ENCODE measurements at places on chromosomes 5 and 9.

- DNase-seq, result no peak
Observed at GRCh38 chr5:24475101-24475500, 169.7 kb downstream of the CDH10 start.

DNA sequence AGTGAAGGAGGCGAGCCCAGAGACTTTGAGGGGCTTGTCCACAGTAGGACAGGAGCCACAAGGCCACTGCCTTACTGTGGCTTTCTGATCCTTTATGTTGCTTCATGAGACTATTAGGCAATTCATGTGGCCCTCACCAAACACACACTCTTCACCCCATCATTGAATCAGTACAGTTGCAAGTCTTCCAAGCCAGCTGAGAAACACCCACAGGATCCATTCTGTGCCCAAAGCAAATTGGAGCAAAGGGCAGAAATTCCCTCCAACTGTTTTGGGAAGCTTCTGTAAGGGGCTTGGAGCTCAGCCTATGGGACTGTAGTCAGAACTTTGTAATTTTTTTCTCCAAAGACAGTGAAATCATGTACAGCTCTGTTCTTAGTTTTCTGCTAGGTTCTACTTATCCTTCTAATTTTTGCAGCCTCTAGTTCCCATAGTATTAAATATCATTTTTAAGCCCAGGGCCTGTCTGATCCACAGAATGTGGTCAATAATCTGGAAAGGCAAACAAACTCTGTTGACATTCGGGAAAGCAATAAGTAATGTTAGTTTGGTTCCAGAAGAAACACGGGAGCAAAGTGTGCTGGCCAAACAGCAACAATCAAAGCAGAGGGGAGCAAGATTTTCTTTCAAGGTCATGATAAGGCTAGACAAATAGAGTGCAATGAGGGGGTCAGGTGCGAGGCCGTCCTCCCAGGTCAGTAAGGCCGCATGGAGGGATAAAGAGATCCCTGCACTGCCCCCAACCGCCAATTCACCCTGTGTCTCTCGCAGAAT, 47.0 kb downstream of the UBE2QL1 start:
- no peak for DNase-seq

GRCh38 chr9:114889802-114890224, 40.6 kb downstream of the TNFSF8 start:
- no peak for DNase-seq

DNA sequence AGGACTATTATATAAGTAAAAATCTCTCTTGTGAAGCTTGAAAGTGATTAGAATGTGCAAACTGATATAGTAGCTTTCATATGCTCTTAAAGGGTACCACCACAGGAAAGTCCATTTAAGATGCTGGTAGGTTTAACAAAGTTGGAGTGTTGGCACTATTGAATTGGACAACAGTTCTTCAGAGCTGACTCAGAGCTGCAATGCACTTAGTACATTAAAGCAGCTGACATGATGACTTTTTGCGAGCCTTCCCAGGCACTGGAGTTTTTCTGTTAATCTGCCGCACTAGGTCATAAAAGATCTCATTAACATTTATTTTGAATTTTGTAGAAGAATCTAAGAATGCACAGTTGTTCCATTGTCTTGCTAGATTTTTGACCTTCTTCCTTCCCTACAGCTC, 243.8 kb downstream of the ADAMTSL1 start:
- no peak for DNase-seq

DNA sequence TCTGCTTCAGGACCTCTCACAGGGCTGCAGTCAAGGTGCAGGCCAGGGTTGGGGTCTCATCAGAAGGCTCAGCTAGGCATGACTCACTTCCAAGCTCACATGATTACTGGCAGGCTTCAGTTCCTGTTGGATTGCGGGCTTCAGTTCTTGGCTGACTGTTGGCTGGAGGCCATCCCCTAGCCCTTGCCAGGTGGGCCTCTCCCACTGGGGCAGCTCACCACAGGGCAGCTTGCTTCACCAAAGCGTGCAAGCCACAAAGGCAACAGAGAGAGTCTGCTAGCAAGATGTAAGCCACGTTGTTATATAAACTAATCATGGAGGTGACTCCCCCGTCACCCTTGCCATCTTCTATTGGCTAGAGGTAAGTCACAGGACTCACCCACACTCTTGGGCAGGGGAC, 14.4 kb downstream of the CPLX2 start:
- no peak for DNase-seq

- no peak for DNase-seq
Observed at GRCh38 chr9:124285903-124286291, 28.1 kb downstream of the NEK6 start.

DNA sequence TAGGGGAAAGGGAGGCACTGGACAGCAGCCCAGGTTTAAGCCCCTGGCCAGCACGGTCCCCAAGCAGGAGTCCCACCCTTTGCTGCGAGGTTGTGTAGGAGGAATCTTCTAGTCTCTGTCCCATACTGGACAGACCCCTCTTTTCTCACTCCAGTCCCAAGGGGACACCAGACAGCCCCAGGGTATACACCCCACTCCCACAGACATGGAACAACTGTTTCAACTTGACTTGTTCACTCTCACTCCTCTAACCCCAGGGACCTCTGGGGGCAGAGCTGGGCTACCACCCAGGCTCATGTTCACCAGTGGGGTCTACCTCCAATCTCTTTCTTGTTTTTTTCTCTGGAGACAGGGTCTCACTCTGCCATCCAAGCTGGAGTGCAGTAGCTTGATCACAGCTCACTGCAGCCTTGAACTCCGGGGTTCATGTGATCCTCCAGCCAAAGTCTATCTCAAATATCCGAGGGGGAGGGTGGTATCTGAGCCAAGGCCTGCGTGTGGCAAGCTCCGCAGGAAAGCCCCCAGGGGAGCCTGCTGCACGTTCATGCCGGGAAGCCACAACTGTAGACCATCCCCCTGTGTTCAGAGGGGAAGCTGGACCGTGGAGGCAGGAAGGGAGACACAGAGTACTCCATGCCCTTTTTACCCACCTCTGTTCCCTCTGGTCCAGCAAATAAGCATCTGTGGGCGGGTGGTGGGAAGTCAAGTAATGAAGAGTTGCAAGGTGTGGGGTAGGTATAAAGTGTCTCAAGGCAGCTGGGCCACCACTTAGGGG, 1.8 kb downstream of the PTGES2 start:
- DNase-seq, result peak; percentile 41

DNA sequence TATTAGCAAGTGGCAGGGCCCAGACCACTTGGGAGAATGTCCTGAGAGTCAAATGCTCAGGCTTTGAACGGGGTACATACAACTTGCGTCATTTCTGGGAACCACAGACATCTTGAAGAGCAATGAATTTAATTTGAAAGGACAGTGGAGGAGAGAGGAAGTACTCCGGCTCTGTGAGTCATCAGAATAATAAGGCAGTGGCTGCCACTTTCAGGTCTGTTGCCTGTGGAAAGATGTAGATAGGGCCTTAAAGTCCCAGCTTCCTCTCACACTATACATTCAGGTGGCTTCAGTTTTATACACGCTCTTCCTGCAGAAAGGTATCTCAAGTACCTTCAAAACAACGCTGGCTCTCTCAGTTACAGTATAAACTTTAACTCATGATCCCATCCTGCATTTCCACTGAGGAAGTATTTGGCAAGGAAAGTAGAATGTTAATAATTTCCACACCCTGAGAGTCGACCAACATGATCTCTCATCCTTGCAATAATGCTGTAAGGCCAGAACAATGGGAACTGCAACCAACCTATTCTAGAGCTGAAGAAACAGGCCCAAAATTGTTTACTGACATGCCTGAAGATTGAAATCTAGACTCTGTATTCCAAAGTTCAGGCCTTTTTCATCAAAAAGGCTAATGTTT, 6.8 kb upstream of the PRUNE2 start:
- DNase-seq, result no peak

DNA sequence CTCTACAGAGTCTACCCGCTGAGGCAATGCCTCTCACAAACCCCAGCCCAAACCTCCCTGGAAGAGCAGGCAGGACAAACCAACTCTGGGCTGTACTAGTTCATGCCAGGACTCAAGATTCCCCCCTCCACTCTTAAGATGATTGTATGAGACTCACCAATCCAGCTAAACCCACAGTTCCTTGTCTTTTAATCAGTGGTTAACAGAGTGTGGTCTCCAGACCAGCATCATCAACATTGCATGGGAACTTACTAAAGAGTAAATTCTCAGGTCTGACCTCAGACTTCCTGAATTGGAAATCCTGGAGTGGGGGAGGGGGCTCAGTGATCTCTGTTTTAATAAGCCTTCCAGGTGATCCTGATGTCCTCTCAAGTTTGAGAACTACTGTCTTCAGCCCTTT, 240.9 kb downstream of the GAS1 start:
- no peak for DNase-seq

DNA sequence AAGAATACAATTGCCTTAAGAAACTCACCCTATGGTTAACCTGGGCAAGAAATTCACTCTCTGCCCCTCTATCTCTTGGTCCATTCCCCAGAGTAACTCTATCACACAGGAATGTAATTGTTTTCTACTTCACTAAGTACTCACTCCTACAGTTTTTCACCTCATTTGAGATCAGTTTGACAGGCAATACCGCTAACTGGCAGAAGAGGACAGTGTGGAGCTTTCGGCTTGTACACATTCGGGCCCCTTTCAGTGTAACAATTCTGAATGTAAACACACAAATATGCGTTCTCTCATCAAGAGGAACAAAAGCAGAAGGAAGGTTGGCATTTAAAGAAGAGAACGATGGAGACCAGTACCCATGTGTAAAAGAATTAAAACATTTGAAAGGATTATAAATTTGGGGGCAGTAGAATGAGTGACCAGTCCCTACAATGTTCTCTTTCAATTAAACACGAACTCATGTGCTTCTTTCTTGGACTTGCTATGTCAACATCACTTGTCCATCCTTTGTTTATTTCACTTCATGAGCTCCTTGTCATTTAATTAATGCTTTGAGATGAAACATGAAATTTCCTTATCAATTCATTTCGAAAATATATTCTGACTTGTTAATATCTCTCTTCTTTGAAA, 188.5 kb upstream of the GRAMD2B start:
- no peak for DNase-seq

DNA sequence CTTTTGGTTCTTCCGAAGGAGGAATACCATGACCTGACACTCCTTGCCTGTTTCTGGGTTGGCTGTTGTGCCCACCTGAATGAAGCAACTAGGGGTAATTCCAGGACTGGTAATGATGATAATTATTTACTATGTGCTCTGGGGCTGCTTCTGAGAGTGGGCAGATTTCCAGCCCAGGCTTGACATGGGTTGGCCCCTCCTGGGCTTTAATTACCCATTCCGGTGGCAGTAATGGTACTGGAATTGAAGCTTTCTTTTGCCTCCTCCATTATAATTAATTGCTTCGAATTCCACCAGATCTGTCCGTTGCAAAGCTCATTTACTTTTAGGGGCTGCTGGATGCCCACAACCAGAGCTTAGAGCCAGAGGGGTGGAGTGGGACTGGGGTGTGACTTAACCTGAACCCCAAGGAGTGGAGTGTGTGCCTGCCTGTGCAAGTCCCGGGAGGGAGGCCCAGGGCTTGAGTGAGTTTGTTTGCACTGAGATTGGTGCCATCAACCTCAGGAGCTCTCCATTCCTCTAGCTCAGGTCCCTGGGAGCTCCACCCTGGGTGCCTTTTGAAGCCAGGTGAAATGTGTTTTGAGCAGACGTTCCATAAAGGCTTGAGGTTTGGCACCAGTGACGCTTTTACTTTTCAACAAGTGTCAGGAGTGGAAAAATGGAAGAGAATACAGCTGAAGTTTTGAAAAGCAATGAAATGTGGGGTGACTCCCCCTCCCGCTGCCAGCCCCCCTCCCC, 214.6 kb downstream of the PDZD2 start:
- no peak for DNase-seq

GRCh38 chr9:91408475-91408874, 15.2 kb downstream of the NFIL3 start:
- DNase-seq, result no peak

GRCh38 chr5:34719029-34719428, 62.9 kb downstream of the RAI14 start:
- DNase-seq, result no peak

DNA sequence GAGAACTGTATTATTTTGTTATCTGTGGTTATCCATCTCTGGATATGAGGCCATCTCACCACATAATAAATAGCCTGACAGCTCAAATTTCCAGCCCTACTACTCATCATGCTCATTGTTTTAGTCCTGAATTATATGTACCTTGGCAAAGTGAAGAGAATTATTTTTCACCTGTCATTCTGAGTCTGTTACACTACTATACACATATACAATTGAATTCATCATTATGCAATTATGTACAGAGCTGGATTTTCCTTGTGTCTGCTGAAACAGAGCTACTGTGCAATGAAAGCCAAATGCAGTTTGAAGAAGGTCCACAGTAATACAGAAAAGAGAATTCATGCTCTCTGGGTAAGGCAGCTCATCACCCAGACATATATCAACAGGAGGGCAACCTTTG, 28.5 kb downstream of the ESM1 start:
- no peak for DNase-seq

DNA sequence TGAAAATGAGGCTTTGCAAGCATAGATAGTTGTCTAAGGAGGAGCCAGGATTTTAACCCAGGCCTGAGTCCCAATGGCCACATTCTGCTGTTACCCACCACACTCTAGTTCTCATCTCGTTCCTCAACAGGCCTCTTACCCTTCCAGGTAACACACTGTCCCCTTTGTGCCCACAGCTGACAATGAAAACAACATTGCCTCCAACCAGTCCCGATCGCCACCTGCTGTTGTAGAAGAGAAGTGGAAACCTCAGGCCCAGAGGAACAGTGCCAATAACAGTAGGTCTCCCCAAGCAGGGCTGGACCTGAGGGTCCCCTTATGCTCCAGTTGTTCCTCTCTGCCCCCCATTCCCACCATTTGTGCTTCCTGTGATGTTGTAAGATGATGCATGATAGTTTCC, 30.4 kb downstream of the AMBP start:
- DNase-seq, result no peak

- DNase-seq, result no peak
Observed at GRCh38 chr9:14687042-14687719, 6.1 kb downstream of the ZDHHC21 start.

- DNase-seq, result no peak
Observed at GRCh38 chr9:111839987-111840386, 45.2 kb upstream of the SHOC1 start.

GRCh38 chr5:633501-633955, 21.4 kb downstream of the CEP72 start:
- DNase-seq, result no peak

GRCh38 chr9:132880324-132880661, 1.6 kb downstream of the SPACA9 start:
- DNase-seq, result no peak

All from Right ventricle myocardium inferior (tissue), 1 donor.